ENCODE measurements at places on chromosomes 1 and 21. TPM values are rescaled to one million over a fixed set of nuclear protein-coding genes. Genes with fewer than 3 reads are reported as not detected.

The CLDN17 gene
- total RNA-seq = not detected

The RPTN gene
- not detected for total RNA-seq

The TBX15 gene
- 0.61 TPM for total RNA-seq

The HSPA6 gene
- 0.27 TPM for total RNA-seq

The C1QTNF12 gene
- 0.72 TPM for total RNA-seq

The UBE2U gene
- not detected for total RNA-seq

The NUP133 gene
- 34.1 TPM for total RNA-seq

The KCNQ4 gene
- 1.5 TPM for total RNA-seq

The GON4L gene
- total RNA-seq = 17.5 TPM

The CD84 gene
- total RNA-seq = 36.2 TPM

GRCh38 chr1:115057661-115058254, 28.1 kb downstream of the TSHB start:
- H3K36me3 ChIP-seq = no peaks in the 10 kb centered on the region
- no peaks in the 10 kb centered on the region for H3K27me3 ChIP-seq
- H3K27ac ChIP-seq = no peak overlapping the region
- no peak overlapping the region for H3K4me3 ChIP-seq

- no peaks in the 10 kb centered on the region for H3K27me3 ChIP-seq
- H3K4me3 ChIP-seq = no peak overlapping the region
- H3K36me3 ChIP-seq = no peaks in the 10 kb centered on the region
- H3K4me1 ChIP-seq = no peaks in the 10 kb centered on the region
These were observed 15.1 kb downstream of the FLG start for GRCh38 chr1:152309955-152310354.

DNA sequence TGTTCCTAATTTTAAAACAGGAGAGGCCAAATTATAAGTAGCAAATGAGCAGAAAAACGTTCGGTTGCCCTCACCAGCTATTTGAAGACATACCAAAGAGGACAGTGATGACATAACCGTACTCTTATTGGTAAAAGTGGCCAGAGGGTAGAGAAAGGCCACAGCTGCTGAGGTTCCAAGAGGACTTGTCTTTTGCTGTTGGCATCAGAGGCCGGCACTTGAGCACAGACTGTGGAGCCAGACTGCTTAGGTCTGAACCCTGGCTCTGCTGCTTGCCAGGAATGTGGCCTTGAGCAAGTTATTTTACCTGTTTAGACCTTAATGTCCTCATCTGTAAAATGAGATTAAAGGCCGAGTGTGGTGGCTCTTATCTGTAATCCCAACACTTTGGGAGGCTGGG, 14.9 kb downstream of the ETV3L start:
- H3K4me3 ChIP-seq = no peak overlapping the region
- H3K36me3 ChIP-seq = no peaks in the 10 kb centered on the region
- H3K4me1 ChIP-seq = no peaks in the 10 kb centered on the region
- H3K27me3 ChIP-seq = no peaks in the 10 kb centered on the region

DNA sequence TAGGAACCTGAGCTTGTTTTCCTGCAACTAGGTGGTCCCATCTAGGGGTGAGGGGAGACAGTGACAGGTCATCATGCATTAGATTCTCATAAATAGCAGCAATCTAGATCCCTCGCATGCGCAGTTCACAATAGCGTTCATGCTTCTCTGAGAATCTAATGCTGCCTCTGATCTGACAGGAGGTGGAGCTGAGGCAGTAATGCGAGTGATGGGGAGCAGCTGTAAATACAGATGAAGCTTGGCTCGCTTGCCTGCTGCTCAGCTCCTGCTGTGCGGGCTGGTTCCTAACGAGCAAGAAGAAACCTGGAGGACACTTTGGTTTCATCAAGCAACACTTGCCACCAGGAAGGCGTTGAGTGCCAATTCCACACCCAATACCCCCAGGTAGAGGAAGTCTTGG, 95.1 kb upstream of the OLIG2 start:
- DNase-seq = no peak
- H3K36me3 ChIP-seq = no peaks in the 10 kb centered on the region
- H3K4me1 ChIP-seq = no peaks in the 10 kb centered on the region

DNA sequence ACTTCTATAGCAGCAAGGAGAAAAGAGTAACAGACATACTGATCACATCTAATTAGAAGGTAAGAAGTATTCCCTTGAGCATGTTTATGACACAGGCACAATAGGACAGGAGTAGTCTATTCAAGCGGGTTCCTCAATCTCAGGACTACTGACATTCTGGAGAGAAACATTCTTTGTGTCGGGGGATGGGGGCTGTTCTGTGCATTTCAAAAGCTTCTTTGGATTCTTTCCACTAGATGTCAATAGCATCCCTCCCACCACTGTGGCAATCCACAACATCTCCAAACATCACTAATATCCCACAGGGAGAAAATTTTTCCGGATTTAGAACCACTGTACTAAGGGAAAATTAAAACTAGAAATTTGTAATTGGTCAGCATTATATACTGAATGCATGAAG, 56.9 kb downstream of the ADAMTS5 start:
- no peaks in the 10 kb centered on the region for H3K36me3 ChIP-seq
- H3K4me1 ChIP-seq = no peaks in the 10 kb centered on the region
- H3K4me3 ChIP-seq = no peak overlapping the region
- H3K27ac ChIP-seq = no peak overlapping the region

DNA sequence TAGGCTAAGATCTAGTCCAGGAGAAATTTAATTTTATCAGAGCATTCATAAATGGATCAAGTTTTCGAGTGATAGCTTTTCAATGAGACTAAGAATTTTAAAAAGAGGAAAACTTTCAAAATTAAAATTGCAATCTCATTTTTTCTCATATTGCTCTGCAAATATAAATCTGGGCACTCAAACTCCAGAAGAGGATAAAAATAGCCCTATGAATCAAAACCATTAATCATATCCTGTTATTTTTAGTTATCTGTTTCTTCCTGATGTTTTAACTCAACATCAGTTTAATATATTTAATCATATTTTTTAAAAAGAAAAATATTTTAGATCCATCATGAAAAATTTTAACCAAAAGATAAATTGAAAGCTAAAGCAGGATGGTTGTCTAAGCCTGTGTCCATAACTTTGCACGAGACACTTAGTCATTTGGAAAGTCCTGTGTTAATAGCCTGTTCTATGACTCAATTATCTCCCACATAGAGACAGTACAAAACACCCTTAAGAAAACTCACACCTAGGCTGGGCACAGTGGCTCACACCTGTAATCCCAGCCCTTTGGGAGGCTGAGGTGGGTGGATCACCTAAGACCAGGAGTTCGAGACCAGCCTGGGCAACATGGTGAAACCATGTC, 17.1 kb upstream of the PRRC2C start:
- no peaks in the 10 kb centered on the region for H3K36me3 ChIP-seq
- H3K27ac ChIP-seq = peak overlapping the region; percentile 46
- H3K4me3 ChIP-seq = no peak overlapping the region
- no peaks in the 10 kb centered on the region for H3K27me3 ChIP-seq

- no peaks in the 10 kb centered on the region for H3K4me1 ChIP-seq
- no peaks in the 10 kb centered on the region for H3K36me3 ChIP-seq
- no peaks in the 10 kb centered on the region for H3K27me3 ChIP-seq
- DNase-seq = no peak
These were observed 26.3 kb downstream of the HUNK start for GRCh38 chr21:31898933-31899630.

GRCh38 chr1:4330805-4331766, 323.3 kb upstream of the AJAP1 start:
- no peaks in the 10 kb centered on the region for H3K4me1 ChIP-seq
- no peaks in the 10 kb centered on the region for H3K36me3 ChIP-seq
- peak; percentile 40 for DNase-seq
- H3K27me3 ChIP-seq = no peaks in the 10 kb centered on the region
- H3K4me3 ChIP-seq = no peak overlapping the region

DNA sequence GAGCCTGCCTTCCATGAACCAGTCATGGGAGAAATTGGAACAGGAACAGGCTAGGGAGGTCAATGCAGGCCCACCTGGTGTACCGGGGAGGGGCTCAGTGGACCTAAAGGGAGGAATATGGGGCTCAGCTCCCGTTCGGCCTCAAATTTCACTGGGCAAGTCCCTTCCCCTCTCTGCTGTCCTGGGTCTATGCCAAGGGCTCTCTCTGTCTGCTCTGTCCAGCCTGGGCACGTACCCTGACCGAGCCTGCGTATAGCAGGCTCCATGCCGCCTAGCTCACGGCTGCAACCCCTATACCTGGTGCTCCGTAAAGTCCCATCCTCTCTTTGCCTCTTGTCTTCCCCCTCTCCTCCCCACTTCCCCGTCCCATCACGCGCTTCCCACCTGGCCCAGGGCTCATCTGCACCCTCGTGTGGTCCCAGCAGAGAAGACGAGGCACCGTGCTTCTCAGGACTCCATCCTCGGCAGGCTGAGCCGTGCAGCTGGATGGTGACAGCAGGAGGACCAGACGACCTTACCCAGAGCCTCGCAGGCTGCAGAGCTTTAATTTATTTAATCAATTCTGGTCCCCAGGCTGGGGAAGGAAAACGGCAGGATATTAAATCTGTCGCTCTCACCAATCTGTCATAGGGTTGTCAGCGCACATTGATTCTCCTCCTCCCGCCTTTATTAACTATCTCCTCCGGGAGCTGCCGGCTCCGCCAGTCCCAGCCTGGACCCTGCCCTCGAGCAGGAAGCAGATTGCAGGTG, 25.0 kb upstream of the DISP3 start:
- H3K4me1 ChIP-seq = peaks cover 1% of the 10 kb centered on the region
- no peak overlapping the region for H3K4me3 ChIP-seq
- H3K36me3 ChIP-seq = no peaks in the 10 kb centered on the region

- H3K4me1 ChIP-seq = no peaks in the 10 kb centered on the region
- H3K36me3 ChIP-seq = no peaks in the 10 kb centered on the region
- no peaks in the 10 kb centered on the region for H3K27me3 ChIP-seq
- H3K27ac ChIP-seq = no peak overlapping the region
These were observed 6.8 kb upstream of the AK2 start for GRCh38 chr1:33043267-33044092.

DNA sequence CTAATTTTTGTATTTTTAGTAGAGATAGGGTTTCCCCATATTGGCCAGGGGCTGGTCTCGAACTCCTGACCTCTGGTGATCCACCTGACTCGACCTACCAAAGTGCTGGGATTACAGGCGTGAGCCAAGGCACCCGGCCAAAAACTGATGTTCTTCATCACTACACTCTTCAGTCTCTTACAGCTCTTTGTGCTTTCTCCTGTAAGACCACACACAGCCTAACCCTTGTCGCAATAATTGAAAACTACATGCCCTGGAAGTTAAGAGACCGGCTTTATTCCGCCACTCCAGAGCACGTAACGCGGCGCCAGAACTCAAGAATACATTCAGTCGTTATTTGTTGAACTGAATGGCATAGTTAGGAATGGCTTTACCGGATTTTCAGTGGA, 552 bp downstream of the GPATCH4 start:
- H3K27ac ChIP-seq = no peak overlapping the region
- peaks cover 19% of the 10 kb centered on the region for H3K4me1 ChIP-seq
- no peak for DNase-seq
- H3K36me3 ChIP-seq = no peaks in the 10 kb centered on the region
- H3K4me3 ChIP-seq = peak overlapping the region; percentile 63

GRCh38 chr1:181541458-181541857, 58.1 kb downstream of the CACNA1E start:
- DNase-seq = no peak
- H3K4me3 ChIP-seq = no peak overlapping the region
- H3K27ac ChIP-seq = no peak overlapping the region
- H3K36me3 ChIP-seq = no peaks in the 10 kb centered on the region
- no peaks in the 10 kb centered on the region for H3K27me3 ChIP-seq

DNA sequence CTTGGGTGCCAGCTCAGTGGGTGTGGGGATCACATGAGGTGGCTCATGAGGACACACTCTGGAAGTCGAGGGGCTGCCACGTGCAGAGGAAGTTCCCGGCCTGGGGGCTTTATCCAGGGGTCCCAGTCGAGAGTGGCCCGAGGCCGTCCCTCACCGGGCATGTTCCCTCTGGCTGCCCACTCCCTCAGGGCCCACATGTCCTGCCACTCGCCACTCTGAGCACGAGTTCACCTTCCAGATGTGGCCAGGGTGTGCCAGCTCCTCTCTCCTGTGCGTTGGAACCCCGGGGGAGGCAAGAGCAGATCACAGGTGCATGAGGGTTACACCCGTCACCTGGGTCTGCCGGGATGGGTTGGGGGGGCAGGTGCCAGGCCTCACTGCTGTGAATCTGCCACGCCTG, 14.6 kb downstream of the TMEM201 start:
- no peaks in the 10 kb centered on the region for H3K27me3 ChIP-seq
- no peak for DNase-seq
- no peak overlapping the region for H3K4me3 ChIP-seq
- peaks cover 71% of the 10 kb centered on the region for H3K36me3 ChIP-seq

- H3K27ac ChIP-seq = no peak overlapping the region
- no peak for DNase-seq
- no peaks in the 10 kb centered on the region for H3K27me3 ChIP-seq
These were observed 67.8 kb downstream of the CNIH3 start for GRCh38 chr1:224683936-224684335.

DNA sequence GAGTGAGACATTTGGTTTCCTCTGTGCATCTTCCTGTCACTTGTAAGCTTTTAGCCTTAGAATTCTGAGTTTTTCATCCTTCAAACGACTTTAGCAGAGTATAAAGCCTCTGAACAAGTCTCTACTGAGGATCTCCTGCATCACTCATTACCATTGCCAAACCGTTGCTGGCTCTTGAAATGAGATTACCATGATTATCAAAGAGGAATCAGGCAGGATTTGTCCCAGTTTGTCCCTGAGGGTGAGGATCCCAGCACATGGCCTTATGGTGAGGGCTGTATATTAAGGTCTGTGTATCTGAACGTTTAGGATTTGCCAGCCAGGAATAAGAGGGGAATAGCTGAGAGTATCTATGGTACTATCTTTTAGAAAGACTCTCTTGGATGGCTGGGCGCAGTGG, 169.5 kb upstream of the L1TD1 start:
- H3K27ac ChIP-seq = no peak overlapping the region
- H3K36me3 ChIP-seq = no peaks in the 10 kb centered on the region
- H3K4me3 ChIP-seq = no peak overlapping the region
- DNase-seq = no peak
- H3K27me3 ChIP-seq = no peaks in the 10 kb centered on the region

All from heart left ventricle (tissue), 16 donors.